HepG2 (cell line): ENCODE measurements at places on chromosomes 1 and 21. TPM values are rescaled to one million over a fixed set of nuclear protein-coding genes. Genes with fewer than 3 reads are reported as not detected.
A peak's percentile ranks its signal among the peaks of the same experiment; 100 is the strongest.

DNA sequence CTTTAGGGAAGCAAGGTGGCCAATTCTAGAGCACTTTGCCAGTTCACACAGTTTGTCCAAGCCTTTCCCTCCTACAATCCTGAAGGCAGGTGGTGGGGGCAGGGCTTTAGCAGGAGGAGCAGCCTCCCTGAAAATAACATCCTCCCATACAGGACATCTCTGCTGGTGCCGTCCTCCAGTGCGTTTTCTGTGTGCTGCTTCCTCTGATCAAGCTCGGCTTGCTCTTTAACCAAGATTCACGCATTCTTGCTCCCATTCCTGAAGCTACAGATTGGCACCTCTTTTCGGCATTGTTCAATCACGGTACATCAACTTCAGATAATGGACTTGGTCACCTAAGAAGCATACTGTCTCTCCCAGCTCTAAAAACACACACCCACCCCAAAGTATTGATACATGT, 7.5 kb upstream of the DPT start:
- DNase-seq = no peak

- peak; percentile 81 for DNase-seq
Measured at GRCh38 chr1:43238085-43238484, 31.7 kb upstream of the TMEM125 start.

DNA sequence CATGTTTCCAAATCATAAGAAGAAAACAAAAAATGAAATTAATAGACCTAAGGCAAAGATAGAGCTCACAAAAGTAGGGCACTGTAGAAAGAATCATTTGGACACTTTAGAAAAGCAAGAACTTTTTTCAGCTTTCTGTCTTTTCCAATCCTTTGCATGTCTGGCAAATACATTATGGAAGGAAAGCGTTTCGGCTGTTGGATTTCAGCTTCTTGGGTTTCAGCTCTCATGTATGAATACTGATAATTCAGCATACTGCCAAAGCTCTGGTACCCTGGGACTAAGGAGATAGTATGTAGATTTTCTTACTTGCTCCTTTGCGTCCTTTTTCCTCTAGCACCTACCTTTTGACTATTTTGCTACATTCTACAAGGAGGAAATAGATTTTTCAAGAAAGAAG, 375.9 kb downstream of the BRINP3 start:
- no peak for DNase-seq

DNA sequence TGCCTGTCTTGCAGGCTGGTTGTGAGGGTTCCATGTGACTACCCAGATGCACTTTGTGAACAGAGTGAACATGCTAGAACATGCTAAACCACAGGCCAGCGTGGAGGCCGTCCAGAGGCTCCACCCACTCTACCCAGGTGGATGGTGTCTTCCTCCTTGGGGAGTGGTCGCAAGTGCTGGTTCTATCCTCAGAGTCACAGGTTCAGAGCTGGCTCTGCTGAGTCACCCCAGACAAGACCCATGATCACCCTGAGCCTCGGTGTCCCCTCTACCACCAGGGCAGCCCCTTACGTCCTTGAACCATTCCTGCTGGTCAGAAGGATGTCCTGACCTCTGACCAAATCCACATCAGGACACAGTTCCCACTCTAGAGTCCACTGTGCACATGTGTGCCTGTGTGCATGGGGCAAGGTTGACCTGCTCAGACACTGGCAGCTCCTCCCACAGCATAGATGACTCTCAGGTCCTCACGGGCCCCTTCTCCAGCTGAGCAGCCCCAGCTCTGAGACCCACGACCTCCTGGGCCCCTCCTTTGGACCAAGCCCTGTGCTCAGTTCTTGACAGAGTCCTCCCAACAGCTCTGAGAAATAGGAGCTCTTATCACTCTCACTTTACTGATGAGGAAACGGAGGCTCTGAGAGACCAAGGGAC, 391.8 kb downstream of the MATN1 start:
- DNase-seq = no peak

OR2G6 gene
- not detected in 2 replicates for total RNA-seq

KIAA1614 gene
- total RNA-seq = 0.32 and 0.77 TPM in 2 replicates

ACTN2 gene
- total RNA-seq = 0.04 and 0.25 TPM in 2 replicates

OPRD1 gene
- 0.02 TPM in 1 of 2 replicates, not detected in the other for total RNA-seq
